ENCODE measurements at places on chromosomes 13 and 19. TPM values are rescaled to one million over a fixed set of nuclear protein-coding genes. Genes with fewer than 3 reads are reported as not detected.

Gene FCGBP
- 4.8 TPM for total RNA-seq

Gene NUCB1
- 102 TPM for total RNA-seq

Gene CYP4F2
- not detected for total RNA-seq

GRCh38 chr13:62357887-62358645, 942.4 kb upstream of the PCDH20 start:
- H3K27me3 ChIP-seq: no peaks in the 10 kb centered on the region
- H3K4me3 ChIP-seq: no peak overlapping the region
- H3K4me1 ChIP-seq: no peaks in the 10 kb centered on the region
- no peak overlapping the region for H3K27ac ChIP-seq
- no peak for DNase-seq

DNA sequence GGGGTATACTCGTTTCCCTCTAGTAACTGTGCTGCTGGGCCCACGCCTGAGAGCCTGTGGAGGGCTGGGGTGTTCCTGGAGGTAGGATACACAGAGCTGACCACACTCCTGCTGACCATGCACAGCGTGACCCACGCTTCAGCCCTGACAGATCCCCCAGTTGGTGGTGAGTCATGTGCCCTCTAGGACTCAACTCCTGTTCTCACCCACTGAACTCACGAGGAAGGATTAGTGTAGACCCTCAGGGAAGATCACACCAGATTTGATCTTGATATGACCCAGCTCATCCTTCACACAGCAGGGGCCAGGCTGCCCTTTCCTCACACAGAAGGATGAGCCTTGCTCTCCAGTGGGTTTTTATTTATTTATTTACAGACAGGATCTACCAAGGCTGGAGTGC, 13.3 kb upstream of the ACP7 start:
- H3K4me1 ChIP-seq: peaks cover 13% of the 10 kb centered on the region
- H3K27me3 ChIP-seq: no peaks in the 10 kb centered on the region
- DNase-seq: no peak
- no peaks in the 10 kb centered on the region for H3K36me3 ChIP-seq

GRCh38 chr13:110229905-110230563, 76.9 kb downstream of the COL4A1 start:
- no peak overlapping the region for H3K27ac ChIP-seq
- no peak for DNase-seq
- H3K36me3 ChIP-seq: no peaks in the 10 kb centered on the region
- peaks cover 21% of the 10 kb centered on the region for H3K27me3 ChIP-seq
- no peak overlapping the region for H3K4me3 ChIP-seq
- no peaks in the 10 kb centered on the region for H3K4me1 ChIP-seq

GRCh38 chr13:40452038-40452666, 214.3 kb downstream of the FOXO1 start:
- peaks cover 12% of the 10 kb centered on the region for H3K4me1 ChIP-seq
- no peak overlapping the region for H3K27ac ChIP-seq
- peaks cover 2% of the 10 kb centered on the region for H3K36me3 ChIP-seq
- H3K4me3 ChIP-seq: no peak overlapping the region
- DNase-seq: no peak
- no peaks in the 10 kb centered on the region for H3K27me3 ChIP-seq

GRCh38 chr13:30561511-30561910, 56.2 kb upstream of the USPL1 start:
- H3K36me3 ChIP-seq: no peaks in the 10 kb centered on the region
- DNase-seq: no peak
- H3K27ac ChIP-seq: no peak overlapping the region
- H3K4me3 ChIP-seq: no peak overlapping the region
